Renal cortex interstitium (tissue), 15 donors: ENCODE measurements at places on chromosomes 3 and 15.

- DNase-seq = no peak
These were observed 11.1 kb upstream of the CHRNB4 start for GRCh38 chr15:78651930-78652615.

- no peak for DNase-seq
These were observed 37.6 kb upstream of the SLC22A13 start for GRCh38 chr3:38227989-38228388.

DNA sequence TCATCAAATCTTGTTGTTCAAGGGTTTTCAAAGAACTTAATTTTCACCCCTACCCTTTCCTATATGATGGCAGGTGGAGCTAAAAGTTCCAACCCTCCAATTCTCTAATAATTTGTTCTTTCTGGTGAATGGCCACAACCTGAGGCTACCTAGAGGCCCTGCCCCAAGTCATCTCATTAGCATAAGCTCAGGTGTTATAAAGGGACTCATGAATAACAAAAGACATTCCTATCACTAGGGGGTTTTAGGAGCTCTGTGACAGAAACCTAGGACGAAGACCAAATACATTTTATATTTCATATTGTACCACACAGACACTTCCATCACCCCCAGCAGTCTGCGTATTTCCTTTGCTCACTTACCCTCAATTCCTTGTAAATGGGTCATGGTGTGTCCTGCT is 483.6 kb upstream of the EPHA6 start:
- DNase-seq = no peak

- DNase-seq = peak; percentile 28
These were observed 23.0 kb upstream of the MUC20 start for GRCh38 chr3:195697582-195698324.

DNA sequence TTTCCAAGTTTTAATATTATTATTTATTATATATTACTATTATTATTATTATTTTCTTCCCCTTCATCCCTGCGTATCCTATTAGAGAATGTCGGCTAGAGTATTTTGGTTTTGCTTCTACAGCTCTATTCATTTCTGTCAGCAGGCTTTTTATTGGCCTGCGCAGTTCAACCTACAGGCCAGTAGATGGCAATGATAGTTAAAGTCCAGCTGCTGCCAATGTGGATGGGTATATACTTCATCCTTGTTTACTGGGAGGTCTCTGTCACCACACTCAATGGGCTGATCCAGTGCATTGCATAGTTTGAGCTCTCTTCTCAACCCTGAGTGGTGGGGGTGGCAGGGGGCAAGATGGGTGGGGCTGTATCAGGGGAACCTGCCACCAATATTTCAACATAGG is 799.8 kb downstream of the NSUN3 start:
- no peak for DNase-seq

DNA sequence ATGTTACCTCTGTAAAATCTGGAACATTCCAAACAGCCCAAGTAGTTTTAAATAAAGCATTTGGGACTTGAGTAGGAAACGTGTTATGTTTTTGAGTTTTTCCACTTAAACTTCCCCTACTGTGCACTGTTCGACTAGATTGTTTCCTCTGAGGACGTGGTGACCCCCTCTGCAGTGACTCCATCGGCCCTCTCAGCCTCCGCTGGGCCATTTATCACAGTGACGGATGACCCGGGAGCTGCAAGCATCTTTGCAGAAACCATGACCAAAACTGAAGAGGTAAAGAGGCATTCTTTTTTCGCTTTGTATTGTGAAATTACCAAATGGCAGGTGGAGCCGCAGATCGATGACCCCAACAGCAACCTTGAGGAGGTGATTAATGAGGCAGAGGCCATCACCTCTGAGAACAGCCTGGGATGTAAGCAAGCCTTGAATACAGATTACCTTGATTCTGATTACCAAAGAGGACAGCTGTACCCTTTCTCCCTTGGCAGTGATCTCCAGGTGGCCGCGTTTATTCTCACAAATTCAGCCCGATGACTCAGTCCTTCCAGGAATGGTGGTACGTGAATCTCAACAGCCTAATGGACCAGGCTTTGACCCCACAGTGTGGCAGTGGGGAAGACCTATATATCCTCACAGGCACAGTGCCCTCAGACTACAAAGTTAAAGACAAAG is 79.1 kb upstream of the FAN1 start:
- DNase-seq = no peak

DNA sequence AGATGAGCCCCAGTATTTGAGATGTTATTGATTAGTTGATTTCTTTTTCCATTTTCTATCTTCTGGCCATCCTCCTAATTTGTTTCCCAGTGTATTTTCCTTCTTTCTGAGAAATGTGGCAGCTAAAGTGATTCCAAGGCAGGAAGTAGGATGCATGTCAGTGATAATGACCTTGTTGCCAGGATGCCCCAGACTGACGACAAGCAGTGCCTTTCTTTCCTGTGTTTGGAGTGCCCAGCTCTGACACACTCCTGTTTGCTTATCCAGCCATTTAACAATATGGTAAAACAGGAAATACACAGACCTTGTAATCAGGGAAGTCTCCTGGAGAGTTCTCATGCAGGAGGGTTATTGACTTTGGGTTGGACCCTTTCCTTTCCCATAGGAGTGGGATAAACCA is 20.4 kb downstream of the TMOD2 start:
- no peak for DNase-seq

GRCh38 chr15:74120426-74120825 is 10.0 kb upstream of the ISLR2 start:
- no peak for DNase-seq

DNA sequence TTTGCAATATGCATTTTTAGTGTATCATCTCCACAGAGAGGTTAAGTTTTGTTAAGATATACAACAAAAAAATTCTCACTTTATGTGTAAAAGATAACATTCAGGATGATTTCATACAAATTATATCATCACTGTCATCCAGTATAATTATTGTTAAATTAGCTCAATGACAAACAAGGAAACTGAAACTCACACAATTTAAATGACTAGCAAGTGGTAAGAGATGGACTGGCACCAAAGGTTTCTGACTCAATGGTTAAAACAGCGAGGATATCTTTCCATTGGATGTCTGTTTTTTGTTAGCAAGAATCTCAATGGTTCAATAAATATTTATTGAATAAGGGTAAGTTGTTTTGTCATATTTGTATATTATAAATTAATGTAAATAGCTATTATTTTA is 22.6 kb downstream of the CIP2A start:
- no peak for DNase-seq

DNA sequence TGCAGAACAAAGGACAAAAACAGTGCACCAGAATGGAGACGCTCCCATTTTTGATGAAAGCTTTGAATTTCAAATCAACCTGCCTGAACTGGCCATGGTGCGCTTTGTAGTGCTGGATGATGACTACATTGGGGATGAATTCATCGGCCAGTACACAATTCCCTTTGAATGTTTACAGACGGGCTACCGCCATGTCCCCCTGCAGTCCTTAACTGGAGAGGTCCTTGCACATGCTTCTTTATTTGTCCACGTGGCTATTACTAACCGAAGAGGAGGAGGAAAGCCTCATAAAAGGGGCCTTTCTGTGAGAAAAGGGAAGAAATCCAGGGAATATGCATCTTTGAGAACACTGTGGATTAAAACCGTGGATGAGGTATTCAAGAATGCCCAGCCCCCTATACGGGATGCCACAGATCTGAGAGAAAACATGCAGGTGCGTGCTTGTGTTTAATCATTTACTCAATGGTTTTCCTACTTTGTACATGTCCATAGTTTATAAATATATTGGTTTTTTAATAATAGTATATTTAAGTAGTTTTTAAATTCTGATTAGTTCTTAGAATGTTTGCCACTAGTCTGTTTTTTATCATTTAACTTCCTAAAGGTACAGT is 127.1 kb downstream of the PLCL2 start:
- DNase-seq = no peak

DNA sequence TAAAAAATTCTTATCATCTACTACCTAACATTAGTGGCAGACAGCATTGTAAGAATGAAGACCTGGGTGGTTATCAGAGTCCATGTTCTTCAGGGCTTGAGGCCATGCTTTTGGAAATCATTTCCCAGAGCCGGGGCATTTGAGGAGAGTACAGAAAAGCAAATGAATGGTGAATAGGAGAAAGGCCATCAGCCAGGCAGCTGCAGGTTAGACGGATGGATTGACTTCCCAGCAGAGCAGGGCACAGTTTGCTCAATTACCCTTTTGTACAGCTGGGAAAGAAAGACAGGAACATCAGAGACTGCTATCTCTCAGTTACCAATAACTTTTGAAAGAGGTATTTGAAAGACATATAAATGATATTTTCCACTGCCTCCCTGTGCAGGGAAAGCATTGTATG is 135.6 kb downstream of the ALCAM start:
- DNase-seq = no peak

GRCh38 chr3:23275814-23276213 is 72.7 kb downstream of the UBE2E2 start:
- DNase-seq = no peak

- no peak for DNase-seq
These were observed 119.7 kb downstream of the CD47 start for GRCh38 chr3:107970993-107971580.

GRCh38 chr3:139537795-139538621 is 1.5 kb downstream of the RBP1 start:
- DNase-seq = no peak

DNA sequence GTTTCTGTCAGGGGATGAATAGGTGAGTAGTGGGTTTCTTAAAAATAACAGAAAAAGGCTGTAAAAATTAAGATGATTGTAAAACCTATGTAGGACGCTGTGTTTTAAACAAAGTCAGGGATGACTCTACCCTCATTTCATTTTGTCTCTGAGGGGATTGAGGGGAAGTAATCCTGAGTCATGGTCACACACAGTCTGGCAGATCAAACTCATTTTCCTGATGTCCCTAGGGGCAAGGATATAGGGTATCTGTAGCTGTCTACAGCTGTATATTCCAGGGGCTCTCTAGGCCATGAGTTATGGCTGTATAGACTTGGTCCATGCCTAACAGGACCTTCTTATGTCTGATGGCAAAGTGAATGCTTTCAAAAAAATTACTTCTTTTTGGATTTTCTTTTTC is 421.1 kb downstream of the PDCD6IP start:
- no peak for DNase-seq

- DNase-seq = no peak
These were observed 18.1 kb upstream of the C3orf38 start for GRCh38 chr3:88131695-88132094.

DNA sequence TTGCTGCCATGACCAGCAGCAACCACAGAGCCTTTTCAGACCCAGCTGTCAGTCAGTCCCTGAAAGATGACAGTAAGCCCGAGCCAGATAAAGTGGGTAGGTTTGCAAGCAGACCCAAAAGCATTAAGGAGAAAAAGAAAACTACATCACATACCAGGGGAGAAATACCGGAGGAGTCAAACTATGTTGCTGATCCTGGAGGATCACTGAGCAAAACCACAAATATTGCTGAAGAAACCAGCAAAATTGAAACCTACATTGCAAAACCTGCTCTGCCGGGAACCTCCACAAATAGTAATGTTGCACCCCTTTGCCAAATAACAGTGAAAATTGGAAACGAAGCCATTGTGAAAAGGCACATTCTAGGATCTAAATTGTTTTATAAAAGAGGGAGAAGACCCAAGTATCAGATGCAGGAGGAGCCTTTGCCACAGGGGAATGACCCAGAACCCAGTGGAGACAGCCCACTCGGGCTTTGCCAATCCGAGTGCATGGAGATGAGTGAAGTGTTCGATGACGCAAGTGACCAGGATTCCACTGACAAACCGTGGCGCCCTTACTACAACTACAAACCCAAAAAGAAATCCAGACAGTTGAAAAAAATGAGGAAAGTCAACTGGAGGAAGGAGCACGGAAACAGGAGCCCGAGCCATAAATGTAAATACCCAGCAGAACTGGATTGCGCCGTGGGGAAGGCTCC is 42.1 kb upstream of the RASA2 start:
- no peak for DNase-seq

GRCh38 chr3:139302801-139303113 is 41.1 kb upstream of the MRPS22 start:
- no peak for DNase-seq

DNA sequence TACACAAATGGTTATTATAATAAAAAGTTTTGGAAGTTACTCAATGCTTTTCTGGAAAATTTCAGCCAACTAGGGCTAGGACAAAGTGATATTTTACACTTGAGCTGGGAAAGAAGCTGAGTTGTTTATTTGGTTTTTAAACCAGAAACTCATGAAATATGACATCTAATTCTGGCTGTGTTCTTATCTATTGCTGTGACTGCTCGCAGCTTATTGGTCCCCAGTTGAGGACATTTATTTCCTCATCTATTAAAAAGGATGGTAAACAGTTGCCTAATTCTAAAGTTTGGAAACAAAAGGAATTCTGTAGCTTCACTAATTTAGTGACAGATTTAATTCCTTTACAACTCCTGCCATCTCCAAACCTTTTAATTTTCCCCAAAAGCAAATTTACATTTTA is 487.6 kb upstream of the IL12A start:
- DNase-seq = no peak

- no peak for DNase-seq
These were observed 14.2 kb downstream of the DZIP3 start for GRCh38 chr3:108603691-108604090.

DNA sequence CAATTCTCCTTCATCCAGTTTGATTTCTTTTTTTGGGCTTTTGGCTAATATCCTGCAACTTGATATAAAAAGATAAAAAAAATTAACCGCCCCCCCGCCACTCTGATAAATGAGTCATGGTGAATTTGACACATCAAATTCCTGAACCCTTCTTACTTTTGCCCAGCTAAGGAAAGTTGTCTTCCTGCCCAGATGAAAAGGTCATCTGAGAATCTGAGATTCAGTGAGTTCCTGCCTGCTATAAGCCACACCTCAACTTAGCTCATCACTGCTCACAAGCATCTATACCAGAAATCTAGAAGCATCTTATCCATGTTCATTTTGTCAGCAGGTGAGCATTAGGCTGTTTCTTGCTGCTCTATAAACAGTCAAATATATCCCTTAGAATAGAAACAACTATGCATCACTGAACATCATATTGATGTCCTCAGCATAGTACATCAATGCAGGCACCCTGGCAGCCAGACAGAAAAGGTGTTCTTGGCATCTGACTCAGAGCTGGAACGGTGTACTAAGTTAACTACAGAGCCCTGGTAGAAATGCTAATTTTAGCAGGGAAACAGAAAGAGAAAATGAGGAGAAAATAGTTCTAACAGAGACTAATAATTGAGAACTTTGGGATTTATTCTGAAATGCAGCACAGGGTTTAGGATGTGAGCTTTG is 77.1 kb downstream of the SEMA6D start:
- DNase-seq = no peak

DNA sequence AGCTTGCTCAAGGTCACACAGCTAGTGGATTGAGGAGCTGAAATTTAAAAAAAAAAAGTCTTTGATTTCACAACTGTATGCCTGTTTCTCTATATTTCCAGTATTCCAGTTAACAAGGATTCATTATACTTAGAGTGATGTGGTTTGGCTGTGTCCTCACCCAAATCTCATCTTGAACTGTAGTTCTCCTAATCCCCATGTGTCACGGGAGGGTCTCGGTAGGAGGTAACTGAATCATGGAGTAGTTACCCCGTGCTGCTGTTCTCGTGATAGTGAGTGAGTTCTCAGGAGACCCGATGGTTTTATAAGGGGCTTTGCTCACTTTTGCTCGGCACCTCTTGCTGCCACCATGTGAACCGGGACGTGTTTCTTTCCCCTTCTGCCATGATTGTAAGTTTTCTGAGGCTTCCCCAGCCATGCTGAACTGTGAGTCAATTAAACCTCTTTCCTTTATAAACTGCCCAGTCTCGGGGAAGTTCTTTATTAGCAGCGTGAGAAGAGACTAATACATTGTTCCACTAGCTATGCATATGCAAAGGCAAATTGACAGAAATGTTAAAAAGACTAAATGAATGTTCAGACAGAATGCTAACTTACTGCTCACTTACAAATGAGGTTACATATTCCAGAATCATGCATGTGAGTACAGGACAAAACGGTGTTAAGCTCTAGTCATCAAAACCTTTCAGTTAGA is 1101.9 kb downstream of the ROBO1 start:
- DNase-seq = no peak
